Stimulated activated CD4-positive, alpha-beta T cell treated with anti-CD3 and anti-CD28 coated beads, Interleukin-1b, Interleukin-23, amount 100 ng/mL, for 48 hours (primary cell): ENCODE measurements at places on chromosomes 11 and 22.

DNA sequence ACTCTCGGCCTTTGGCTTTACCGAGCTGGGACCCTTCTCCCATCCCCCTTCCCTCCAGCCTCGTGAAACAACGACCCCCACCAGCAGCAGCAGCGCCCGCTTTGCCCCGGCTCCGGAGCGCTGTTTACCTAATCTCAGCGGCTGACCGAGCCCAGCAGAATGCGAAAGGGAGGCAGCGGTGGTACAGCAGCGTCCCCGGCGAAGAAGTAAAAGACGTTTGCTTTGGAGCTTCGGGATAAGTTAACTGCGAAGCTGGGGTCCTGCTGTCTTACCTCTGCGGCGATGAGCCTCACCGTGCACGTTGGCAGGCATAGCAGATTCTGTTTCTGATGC is 2.0 kb upstream of the LARGE1 start:
- DNase-seq: peak; percentile 3

- DNase-seq: peak; percentile 21
These were observed 875 bp upstream of the STT3A start for GRCh38 chr11:125591649-125592304.

DNA sequence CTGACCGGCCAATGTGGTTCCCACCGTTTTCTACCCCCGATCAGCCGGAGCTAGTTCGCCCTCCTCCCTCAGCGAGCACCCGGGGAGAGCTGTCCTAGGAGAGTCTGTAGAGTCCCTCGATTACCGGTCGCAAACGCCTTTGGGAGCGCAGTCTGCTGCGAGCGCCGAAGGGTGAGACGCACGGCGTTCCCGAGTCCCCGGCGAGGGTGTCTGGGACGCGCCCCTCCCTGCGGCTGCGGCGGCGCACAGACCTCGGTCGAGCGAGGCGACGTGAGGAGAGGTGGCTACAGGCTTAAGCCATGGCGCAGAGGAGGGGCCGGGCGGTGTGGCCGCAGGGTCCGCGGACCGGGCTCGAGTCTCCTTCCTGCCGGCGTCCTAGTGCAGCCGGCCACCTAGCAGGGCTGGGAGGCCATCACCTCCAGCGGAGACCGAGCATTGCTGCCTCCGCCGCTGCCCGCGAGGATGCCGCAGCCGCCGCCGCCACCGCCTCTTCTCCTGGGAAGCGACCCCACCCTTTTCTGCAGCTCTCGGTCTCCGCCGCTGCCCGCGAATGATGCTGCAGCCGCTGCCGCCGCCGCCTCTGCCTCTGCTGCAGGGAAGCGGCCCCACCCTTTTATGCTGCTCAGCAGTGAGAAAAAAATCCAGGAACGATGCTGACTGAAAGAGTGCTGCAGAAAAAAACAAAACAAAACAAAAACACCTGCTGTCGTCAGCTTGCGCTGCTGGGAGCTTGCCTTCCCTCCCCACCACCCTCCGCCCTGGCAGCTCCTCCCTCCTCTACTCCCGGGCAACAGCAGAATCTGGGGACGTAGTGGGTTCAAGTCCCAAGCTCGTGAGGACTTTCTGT is at the start of gene MAP6:
MAP6 (minus strand) TSS at position 588 of the 847 bp plus-strand sequence. CDS start 669 bp downstream, outside the sequence.
- peak; percentile 9 for DNase-seq

GRCh38 chr22:28186641-28187040 is 267.6 kb upstream of the PITPNB start:
- no peak for DNase-seq

GRCh38 chr11:69642549-69642912 is 1.6 kb downstream of the CCND1 start:
- no peak for DNase-seq

DNA sequence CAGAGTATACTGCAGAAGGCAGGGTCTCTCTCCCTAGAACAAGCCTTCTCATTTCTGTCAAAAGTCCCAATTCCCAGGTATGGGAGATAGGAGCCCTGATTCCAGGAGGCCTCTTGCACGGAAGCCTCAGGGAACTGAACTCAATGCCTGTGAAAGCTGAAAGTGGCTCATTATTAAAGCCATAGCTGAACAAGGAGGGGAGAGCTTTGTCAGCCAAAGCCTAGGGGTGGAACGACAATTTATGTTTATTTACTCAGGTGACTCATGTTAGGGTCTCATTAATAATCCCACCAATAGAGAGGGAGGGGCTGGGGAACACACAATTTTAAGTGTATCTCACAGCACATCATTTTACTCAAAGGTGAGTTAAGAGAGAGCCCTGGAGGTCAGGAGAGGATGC is 44.9 kb downstream of the DSCAML1 start:
- no peak for DNase-seq
